ENCODE measurements at places on chromosomes 11 and 22.

DNA sequence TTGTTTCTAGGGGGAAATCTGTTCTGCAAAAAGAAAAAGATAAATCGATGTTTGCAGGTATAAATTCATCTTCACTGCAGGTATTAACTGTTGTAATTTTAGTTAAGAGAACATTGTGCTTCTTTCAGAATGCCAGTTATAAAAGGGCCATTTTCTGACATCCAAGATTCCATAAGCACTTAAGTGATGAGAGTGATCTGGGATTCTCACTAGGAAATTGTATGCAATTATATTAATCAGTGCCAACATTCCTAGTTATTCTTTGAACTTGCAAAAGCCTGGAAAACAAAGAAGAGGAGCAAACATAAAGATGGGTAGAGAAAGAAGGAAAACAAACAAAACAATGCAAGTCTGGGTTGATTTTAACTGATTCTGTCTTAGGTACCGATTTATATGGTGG, 5.4 kb downstream of the DDI1 start:
- no peak for DNase-seq

DNA sequence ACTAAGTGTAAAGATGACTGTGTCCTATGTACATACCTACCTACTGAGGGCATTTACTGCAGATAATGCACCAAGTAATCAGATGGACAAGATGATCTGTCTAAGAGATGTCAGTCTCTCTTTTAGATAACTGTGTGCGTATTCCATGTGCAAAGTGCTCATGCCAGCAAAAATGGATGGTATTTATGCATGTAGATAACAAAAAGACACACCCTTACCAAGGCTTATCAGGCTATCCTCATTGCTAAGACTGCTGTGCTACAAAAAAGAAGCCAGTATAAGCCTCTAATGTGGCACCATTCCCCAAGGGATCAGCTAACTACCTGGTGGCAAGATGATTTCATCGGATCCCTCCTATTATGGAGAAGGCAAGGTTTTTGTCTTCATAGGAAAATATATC, 34.3 kb upstream of the CD44 start:
- DNase-seq: no peak

DNA sequence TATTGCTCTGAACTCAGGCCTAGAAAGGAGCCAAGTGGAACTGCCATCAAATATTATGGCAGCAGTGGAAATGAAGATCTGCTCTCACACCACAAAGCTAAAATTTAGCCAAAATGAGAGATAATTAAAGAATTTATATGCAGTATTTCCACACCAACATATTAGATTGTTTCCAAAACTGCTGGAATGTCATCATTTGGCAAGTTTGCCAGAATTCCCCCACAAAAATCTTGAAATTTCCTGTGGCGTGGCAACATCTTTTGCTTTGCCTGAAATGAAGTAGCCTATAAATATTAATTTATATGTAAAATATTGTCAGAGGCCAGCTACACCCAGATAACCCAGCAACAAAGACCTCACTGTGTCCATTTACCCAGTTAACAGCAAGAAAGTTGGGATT, 13.8 kb downstream of the C11orf71 start:
- DNase-seq: no peak

- no peak for DNase-seq
Observed at GRCh38 chr11:35786188-35786587, 123.6 kb downstream of the TRIM44 start.

Measured in stimulated activated CD4-positive, alpha-beta T cell treated with anti-CD3 and anti-CD28 coated beads, Interleukin-4, amount 100 ng/mL, for 4 hours (primary cell).